ENCODE measurements at places on chromosomes 5 and 9.

DNA sequence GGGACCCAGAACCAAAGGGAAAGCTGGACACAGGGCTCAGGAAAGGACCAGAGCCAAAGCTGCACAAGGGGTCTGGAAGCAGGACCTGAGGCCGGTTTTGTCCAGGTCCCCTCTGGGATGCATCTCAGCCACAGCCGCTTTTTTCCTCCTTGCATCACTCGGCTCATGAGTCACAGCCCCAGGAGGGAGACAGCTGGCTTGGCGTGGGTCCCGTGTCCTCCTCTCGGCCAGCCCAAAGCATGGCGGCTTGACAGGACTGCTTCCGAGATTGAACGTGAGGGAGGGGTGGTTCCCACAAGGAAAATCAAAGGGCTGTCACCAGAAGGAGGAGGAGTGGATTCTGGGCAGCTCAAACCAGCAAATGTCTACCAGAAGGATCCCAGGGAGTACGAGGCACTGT, 56.7 kb upstream of the CPLX2 start:
- no peak for DNase-seq

DNA sequence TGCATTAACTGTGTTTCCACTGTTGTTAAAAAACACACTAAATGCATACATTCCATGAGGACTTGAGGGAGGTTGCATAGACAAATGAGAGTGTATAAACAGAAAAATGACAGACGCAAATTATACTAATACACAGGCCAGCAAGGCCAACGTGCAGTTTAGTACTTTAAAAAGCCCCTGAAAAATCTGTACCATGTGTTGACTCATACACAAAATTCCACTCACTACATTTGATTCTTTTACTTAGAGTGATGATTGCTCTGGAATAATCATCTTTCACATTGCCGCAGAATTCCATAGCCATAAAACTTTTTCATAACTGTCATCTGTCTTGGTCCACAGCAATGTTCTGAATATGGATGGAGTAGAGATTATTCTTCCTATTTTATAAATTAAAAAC, 215.7 kb downstream of the FAM114A2 start:
- no peak for DNase-seq

DNA sequence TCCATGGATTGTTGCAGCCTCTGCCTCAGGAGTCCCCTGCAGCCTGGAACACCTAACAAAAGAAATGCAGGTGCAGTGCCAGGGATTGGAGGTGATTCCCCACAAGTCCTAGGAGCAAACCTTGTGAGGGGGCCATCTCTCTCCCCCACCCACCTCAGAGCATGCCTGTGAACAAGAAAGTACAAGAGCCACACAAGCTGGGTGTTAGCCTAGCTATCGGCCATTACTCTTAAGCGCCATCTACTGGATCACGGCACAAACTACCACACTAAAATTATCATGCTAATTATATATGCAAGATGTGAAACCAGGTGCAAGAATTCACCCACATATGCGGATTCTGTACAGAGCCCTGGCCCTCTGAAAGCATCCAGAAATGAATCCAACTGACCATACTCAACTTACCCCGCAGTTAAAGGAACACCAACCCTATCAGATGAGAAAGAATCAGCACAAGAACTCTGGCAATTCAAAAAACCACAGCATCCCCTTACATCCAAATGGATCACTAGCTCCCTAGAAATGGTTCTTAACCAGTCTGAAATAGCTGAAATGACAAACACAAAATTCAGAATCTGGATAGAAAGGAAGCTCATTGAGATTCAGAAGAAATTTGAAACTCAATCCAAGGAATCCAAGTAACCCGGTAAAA, 16.5 kb upstream of the PRSS3 start:
- peak; percentile 73 for DNase-seq

- DNase-seq = no peak
Observed at GRCh38 chr9:89905606-89906338, 301.0 kb downstream of the GADD45G start.

DNA sequence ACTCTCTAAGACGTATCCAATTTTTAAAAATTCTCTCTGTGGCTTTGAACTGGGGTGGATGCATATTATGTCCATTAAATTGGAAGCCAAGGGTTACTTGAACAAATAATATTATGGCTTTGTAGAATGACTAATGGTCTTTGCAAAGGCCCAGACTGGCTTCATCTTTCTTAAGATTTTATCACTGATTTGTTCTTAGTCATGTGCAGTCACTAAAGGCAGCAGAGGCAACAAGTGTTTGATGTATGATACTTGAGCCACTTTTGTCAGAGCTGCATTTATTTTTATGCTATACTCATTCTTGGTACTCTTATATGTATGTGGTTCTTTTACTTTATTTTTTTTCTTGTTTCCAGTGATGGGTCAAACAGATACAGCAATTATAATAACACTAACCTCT, 152.2 kb downstream of the NR2F1-AS1 start:
- peak; percentile 14 for DNase-seq

DNA sequence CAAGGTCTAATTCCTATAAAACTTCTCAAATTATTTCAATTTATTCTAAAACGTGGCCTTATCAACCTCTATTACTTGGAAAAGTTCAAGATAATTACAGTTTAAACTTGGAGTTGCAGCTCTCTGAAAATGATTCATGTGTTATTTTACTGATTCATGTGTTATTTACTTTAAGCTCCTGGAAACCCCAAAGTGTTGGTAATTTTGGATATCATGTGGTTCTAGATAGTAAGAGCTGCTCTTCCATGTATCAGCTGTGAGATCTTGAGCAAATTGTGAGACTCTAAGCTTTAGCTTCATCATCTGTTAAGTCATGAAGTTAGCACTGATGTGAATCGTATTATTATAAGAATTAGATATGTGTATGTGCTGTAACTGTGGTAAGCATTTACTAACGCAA, 749.2 kb downstream of the TLE4 start:
- DNase-seq = no peak

GRCh38 chr5:57111993-57112392, 61.9 kb upstream of the GPBP1 start:
- DNase-seq = no peak

DNA sequence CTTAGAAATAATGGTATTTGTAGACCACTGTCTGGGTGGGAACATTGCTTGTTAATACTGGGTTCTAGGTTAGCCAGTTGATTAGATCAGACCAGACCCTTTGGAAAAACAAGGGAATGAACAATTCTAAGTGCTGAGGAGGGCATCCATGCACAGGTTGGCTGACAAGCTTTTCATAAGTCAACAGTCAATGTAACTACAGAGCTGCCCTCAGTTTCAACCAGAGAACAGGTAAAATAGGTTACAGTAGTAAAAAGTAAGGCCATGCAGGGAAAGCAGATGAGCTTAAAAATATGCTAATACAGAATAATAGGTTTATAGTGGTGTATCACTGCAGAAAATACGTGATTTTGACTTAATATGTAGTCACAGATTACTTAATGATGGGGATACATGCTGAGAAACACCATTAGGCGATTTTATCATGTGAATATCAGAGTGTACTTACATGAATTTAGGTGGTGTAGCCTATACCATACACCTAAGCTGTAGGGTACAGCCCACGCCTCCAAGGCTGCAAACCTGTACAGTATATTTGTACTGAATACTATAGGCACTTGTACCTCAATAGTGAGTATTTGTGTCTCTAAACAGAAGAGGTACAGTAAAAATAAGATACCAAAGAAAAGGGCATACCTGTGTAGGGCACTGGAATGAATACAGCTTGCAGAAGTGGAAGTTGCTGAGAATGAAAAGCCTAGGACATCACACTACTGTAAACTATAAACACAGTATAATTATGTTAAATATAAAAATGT, 6.1 kb upstream of the FGF18 start:
- DNase-seq = no peak

- DNase-seq = no peak
Observed at GRCh38 chr9:86555661-86556060, 201.5 kb upstream of the TUT7 start.

GRCh38 chr5:82662340-82662739, 384.2 kb upstream of the RPS23 start:
- no peak for DNase-seq

DNA sequence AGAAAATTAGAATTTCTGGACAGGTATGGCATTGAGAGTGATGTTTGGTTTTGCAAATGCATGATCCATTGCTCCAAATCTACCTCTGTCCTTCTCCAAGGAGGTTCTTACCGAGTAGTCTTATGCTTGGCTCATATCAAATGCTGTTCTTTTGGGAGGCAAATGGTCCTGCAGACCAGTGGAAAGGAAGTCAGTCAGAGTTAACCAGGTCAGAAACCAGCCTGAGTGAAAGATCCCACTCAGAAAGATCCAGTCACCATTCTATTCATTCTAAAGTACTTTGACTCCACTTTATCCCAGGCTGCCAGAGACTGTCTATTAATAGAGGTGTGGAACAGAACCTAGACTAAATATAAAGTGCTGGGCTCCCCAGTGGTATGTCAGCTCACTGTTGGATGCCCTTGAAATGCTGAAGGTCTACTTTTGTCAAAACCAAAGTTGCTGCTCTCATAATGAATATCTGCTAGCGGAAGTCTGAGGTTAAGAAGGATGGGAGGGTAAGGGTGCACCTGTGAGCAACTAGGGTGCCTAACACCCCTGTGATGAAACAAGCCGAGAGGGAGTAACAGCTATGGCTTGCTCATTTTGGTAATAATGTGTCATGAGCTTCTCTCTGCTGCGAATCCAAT, 302.2 kb downstream of the ZNF608 start:
- no peak for DNase-seq

DNA sequence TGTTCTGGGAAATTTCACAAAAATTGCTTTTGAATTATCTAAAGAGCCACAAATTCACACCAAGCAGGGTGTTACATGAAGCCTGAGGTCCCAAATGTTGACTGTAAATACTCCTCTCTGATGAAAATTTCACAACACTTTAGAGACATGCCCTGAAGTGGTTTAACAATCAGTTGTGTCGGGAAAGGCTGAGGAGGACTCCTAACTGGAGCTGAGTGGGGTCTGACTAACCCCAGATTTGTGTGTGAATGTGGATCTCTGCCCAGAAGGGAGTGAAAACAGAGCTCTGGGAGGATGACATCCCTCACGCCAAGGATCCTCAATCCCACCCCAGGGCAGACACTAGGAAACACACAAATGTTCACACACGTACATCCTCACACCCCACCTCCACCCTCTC, 31.1 kb upstream of the GRXCR2 start:
- DNase-seq = no peak

- DNase-seq = no peak
Observed at GRCh38 chr5:61569353-61569752, 237.3 kb downstream of the ZSWIM6 start.

DNA sequence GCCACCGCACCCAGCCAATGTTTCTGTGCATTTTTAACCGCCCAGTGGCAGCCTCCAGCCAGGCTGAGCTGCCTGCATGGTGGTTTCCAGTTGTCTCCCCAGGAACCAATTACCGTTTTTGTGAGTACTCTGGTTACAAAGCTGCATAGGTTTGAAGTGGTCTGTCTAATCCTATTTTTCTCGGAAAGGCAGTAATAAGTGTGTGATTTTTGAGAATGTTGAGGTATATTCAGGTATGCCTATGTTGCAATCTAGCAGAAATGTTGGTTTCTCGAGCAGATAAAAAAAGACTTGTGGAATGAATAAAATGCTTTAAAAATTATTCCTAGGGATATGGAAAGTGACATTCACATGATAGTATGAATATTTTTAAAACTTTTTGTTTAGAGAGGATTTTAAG, 41.5 kb upstream of the ANKH start:
- DNase-seq = no peak

- no peak for DNase-seq
Observed at GRCh38 chr5:34803974-34804732, 34.8 kb upstream of the TTC23L start.

- DNase-seq = peak; percentile 84
Observed at GRCh38 chr5:149228618-149229297, 42.9 kb upstream of the AFAP1L1 start.

DNA sequence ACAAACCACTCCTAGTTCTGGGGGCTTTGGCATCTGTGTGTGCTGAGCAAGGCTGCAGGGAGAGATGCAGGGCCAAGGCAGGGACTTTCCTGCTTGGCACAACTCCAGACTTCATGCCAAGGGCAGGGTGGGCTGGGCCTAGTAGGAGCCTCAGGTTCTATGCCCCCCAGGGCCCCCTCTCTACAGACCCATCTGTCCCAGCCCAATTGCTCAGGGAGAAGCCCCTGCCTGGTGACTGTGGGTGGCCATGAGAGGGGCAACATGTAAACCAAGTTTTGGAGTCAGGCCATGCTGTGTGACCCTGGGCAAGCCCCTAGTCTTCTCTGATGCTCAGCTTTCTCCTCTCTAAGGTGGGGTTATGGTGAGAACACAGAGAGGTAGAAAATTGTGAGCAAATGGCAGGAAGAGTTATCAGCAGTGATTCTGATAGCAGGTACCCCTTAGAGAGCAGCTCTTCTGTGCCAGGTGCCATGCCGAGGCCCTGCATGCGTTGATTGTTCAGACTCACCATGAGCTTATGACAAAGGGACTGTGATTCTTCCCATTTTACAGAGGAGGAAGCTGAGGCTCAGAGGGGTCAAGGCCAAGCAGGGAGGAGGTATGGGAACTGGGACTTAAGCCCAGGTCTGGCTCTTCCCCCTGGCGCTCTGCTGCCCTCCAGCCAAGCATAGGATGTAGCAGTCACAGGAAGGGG, 5.2 kb downstream of the OLFML2A start:
- DNase-seq = no peak

DNA sequence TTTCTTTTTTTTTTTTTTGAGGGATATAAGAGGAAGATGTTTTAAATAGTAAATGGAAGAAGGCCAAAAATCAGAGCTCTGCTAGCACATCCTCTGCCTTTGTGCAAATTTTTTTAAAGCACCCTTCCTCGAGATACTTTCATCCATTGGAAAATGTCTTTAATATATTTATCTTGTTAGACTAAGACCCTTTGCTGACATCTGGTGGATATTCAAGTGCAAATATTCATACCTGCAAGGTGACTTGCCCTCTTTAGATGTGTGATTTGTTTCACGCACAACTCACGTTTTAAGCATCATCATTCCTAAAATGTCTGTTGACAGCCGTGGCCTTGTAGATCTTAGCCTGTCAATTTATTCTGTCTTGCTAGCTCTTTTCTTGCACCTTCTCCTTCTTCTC, 258.5 kb downstream of the AGTPBP1 start:
- no peak for DNase-seq

GRCh38 chr5:994821-995220, 13.8 kb upstream of the NKD2 start:
- DNase-seq = no peak

- DNase-seq = no peak
Observed at GRCh38 chr9:87547671-87548081, 50.0 kb downstream of the DAPK1 start.
